ENCODE measurements at places on chromosomes 16 and 17.
A peak's percentile ranks its signal among the peaks of the same experiment; 100 is the strongest.

DNA sequence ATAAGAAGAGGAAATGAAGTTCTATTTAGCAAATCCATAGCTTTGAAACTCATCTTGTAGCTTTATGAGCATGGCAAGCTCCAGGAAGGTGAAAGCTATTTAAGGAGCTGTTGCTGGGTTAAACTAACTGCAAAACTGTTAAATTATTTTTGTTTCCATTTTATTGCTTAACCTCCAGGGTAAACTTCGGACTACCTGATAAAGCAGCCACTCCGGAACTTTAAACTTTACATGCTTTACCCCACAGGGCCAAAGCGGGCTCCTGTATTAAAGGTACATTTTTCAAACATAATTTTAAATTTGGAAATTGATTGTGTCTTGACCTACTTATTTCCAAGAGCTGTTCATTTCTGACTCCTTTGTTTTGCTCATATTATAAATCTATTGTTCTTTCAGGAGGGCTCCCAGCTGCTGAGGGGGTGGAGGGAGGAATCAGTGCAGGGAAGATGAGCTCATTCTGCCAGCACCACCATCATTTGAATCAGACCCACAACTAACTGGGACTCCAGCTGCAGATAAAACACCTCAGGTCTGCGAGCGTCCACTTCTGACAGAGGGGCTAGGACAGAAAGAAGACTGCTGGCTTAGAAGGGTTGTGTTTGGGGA, 157.9 kb downstream of the IRX3 start:
- DNase-seq = no peak

- no peak for DNase-seq
Observed at GRCh38 chr16:3980253-3981111, 100.0 kb upstream of the CREBBP start.

GRCh38 chr16:11111150-11111549, 144.9 kb downstream of the SOCS1 start:
- DNase-seq = no peak

- no peak for DNase-seq
Observed at GRCh38 chr17:1055751-1056645, 59.1 kb downstream of the TIMM22 start.

- no peak for DNase-seq
Observed at GRCh38 chr17:80145076-80146075, 1.6 kb downstream of the EIF4A3 start.

GRCh38 chr16:66906916-66907836, 11.5 kb downstream of the CDH16 start:
- no peak for DNase-seq

DNA sequence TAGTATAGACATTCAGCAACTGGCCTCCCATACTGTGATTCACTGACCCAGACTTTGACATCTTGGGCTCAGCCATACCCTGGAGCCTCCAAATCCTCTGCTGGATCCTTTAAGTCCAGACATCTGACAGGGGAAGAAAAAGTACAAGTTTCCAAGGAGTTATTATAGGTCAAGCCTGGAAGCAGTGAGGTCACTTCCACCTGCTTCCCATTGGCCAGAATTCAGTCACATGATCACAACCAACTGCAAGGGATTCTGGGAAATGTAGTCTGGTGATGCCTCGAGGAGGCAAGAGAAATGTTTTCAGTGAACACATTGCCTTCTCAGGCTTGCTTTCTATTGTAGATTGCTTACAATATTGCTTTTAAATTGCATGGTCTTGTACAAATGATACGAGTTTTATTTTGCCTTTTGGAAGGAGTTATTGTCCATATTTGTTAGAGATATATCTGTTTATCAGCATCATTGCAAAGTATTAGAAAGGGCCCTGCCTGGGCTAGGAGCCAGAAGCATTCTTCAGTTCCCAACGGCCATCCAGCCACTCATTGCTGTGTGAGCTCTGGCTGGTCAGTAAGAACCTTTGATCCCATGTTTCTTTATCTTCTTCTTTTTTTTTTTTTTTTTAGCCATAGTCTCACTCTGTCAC, 696.9 kb downstream of the WWOX start:
- peak; percentile 78 for DNase-seq

GRCh38 chr16:1346422-1347285, 5.0 kb downstream of the TSR3 start:
- no peak for DNase-seq

DNA sequence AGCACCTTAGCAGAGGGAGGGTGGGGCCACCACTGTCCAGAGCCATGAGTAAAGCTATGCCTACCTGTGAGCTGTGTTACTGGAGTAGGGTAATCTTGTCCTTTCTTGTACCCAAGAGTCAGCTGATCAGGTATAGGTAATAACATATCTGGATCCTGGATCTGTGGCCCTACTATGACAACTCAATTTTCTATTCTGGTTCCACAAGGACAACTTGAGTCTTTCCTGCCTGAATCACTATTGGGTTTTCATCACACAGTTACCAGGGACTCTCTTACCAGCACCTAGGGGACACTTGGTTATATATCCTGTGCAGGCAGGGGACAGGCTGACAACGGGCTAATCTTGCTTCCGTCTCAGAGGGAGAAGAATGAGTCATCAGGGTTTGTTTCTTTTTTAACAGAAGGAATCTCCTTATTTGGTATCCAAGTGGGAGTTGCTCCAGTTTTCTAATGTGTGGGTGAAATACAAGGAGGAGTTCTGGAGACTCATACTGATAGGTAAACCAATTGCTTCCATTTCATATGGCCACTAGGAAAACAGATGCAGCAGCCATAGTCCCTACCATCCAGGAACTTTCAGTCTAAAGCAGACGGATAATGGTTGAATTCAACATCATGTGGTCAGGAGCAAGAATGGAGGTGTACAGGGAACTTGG, 6.8 kb downstream of the ZNF267 start:
- DNase-seq = no peak

GRCh38 chr16:86888231-86889053, 310.1 kb downstream of the FOXL1 start:
- no peak for DNase-seq

DNA sequence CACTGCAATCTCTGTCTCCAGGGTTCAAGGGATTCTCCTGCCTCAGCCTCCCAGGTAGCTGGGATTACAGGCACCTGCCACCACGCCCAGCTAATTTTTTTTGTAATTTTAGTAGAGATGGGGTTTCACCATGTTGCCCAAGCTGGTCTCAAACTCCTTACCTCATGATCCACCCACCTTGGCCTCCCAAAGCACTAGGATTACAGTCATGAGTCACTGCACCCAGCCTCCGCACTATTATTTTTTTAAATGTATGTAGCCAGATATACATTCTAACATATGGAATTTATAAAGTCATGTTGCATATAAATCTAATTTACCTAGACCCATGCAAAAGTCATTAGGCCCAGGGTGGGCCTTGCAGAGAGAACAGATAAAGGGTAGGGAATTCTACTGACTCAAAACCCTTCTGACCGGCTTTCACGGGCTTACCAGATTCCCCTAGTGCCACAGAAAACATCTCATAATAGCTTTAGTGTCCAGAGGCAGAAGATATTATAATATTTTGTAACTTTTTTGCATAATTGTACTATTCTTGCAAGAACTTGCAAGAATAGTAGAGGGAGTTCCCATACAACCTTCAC, 20.5 kb upstream of the HELZ start:
- DNase-seq = no peak

DNA sequence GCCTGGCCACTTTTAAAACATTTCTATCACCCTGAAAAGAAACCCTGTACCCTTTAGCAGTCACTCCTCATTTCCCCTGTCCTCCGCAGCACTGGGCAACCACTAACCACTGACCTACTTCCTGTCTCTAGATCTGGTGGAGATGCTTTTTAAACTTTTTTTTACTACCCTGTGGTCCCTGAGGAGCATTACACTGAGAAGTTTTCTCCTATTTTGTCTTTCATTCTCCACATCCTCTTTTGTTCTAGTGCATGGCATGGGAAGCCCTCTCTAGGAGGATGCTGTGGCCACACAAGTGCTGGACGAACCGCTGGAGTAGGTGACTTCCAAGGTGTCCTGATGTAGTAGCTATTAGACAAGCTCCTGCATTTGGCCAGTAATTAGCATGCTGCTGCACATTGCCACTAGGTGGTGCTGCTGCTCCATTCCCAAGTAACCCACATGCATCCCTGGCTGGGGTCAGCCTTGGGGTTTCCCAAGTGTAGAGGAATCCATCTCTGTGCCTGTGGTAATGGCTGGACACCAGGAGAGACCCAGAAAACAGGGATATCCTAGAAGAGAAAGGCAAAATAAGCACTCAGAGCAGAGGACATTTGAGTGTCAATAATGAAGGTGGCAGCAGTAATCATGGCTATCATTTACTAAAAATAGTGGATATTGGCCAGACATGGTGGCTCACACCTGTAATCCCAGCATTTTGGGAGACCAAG, 143.8 kb upstream of the CRHR1 start:
- peak; percentile 78 for DNase-seq

DNA sequence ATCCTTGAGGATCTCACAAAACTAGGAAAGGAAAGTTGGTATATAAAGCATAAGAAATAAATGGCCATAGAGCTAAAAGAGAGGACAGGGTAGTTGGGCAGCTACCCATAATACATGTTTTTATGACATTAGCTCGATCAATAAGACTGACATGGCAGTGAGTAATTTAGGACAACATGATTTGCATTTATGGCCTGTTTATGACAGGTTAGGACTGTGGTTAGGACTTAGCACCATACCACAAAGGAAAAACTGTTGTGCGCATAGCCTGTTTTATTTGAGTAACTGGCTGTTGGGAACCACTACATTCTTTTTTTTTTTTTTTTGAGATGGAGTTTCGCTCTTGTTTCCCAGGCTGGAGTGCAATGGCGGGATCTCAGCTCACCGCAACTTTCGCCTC, 18.0 kb upstream of the TRIM37 start:
- no peak for DNase-seq

Measured in iPS DF 19.7 (cell line).